ENCODE measurements at places on chromosomes 2 and 18. TPM values are rescaled to one million over a fixed set of nuclear protein-coding genes. Genes with fewer than 3 reads are reported as not detected.

DNA sequence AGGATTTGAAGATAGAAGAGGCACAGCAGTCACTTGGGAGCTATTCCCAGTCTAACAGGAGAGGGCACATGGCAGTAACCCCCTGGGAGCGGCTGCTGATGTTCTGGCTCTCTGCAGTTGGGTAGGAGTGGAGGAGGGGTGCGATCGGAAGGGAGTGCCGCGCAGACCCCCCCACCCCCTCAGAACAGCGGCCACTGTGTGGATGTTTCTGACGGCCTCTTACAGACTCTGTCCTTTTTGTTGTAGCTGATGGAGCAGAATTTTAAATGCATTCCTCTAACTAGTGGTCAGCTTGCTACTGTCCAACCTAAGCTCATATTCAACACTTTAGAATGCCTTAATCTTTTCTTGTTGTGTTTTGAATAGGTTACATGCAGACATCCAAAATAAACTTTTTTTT, 127.9 kb downstream of the AGAP1 start:
- DNase-seq, result no peak

DNA sequence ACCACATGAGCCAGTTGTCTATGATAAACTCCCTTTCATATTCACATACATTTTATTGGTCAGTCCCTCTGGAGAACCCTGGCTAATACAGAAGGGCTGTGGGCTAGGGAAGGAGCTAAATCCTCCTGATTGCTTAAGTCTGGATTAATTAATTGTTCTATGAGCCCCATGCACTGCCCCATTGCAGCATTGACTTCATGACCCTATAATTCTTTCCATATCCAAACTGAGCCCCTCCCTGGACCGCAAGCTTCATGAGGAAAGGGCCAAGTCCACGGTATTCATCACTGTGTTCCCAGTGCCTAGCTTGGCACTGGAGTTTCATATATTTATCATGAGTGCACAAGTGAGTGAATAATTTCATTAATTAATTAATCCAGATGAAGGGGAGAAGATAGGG, 124.0 kb downstream of the MBD2 start:
- DNase-seq, result no peak

DNA sequence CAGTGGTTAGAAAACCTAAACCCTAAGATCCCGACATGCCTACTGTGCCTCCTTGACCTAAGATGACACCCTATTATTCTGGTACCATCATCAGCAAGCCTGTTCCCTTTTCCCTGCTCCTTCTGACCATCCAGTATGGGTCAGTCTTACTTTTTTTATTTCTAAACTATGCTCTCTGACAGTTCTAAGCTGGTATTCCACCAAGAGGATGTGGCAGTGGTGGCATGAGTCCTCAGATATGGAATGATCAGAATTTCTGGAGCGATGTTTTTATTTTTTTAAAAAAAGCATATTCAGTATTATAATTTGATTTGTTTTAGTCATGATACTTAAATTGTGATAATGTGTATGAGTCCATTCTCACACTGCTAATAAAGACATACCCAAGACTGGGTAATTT, 145.9 kb upstream of the LHCGR start:
- DNase-seq, result no peak

DNA sequence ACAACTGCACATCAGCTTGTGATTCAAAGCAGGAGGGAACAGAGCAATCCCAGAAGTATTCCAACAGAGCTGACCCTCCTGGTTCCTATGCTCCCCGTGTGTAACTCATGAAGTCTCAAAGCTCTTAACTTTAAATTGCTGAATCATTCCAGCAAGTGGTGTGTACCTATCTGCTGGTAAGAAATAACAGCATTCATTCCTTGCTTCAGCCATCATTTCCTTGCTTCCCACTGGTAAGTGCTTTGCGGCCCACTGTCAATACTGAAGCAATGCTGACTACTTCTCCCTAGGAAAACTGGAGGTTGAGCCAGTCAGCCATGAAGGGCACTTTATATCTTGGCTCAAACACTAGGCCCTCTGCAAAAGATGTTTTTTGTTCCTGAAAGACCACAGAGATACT, 222.4 kb downstream of the EXOC6B start:
- no peak for DNase-seq

GRCh38 chr2:241519669-241520068, 11.3 kb upstream of the STK25 start:
- no peak for DNase-seq

- DNase-seq, result no peak
These were observed 15.4 kb upstream of the DTNA start for GRCh38 chr18:34694591-34695165.

- DNase-seq, result no peak
These were observed 8.8 kb upstream of the TMEM87B start for GRCh38 chr2:112046231-112046630.

Gene SCN2A
- total RNA-seq, result 0.94 TPM

- no peak for DNase-seq
These were observed 390.2 kb downstream of the PTPRM start for GRCh38 chr18:7957297-7957696.

GRCh38 chr2:188569431-188570165, 277.9 kb downstream of the GULP1 start:
- no peak for DNase-seq

DNA sequence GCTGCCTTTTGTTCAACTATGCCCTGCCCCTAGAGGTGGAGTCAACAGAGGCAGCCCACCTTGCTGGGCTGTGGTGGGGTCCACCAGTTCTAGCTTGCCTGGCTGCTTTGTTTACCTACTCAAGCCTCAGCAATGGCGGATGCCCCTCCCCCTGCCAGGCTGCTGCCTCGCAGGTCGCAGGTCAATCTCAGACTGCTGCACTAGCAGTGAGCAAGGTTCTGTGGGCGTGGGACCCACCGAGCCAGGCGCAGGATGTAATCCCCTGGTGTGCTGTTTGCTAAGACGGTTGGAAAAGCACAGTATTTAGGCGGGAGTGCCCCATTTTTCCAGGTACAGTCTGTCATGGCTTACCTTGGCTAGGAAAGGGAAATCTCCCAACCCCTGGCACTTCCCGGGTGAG, 133.0 kb upstream of the VWC2L start:
- DNase-seq, result no peak

- DNase-seq, result no peak
These were observed 23.7 kb downstream of the METTL4 start for GRCh38 chr18:2547477-2548087.

Gene SIX2
- 5.2 TPM for total RNA-seq

Gene RFX8
- total RNA-seq, result not detected

- no peak for DNase-seq
These were observed 67.8 kb upstream of the RPRM start for GRCh38 chr2:153546358-153546757.

Gene TUBB8B
- total RNA-seq, result not detected

Gene CXCR2
- not detected for total RNA-seq

GRCh38 chr2:96181529-96181928, 27.1 kb downstream of the STARD7 start:
- no peak for DNase-seq

DNA sequence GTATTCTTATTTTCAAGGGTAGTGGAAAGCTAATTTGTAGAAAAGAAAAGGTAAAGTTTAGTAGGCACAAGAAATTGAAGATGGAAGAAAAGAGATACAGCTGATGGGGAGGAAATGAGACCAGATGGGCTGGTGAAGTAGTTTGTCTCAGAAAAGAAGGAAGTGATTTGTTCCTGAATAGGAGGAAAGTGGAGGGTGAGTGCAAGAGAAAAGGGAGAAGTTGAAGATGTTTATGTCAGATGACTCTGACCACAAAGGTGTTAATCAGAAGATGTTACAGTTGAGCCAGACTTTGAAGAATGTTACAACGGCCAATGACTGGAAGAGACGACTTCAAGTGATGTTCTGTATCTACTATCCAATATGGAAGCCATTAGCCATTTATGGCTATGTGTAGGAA, 21.2 kb downstream of the ZSCAN30 start:
- no peak for DNase-seq

Gene MC2R
- total RNA-seq, result not detected

Measured in MG63 (cell line).